Activated T-cell treated with anti-CD3 and anti-CD28 coated beads, Interleukin-2, amount 50 U/mL, for 4 hours (primary cell): ENCODE measurements at places on chromosomes 2 and 18. TPM values are rescaled to one million over a fixed set of nuclear protein-coding genes. Genes with fewer than 3 reads are reported as not detected.

GALR1 gene
- not detected for total RNA-seq

LRRTM1 gene
- total RNA-seq, result not detected

FARP2 gene
- total RNA-seq, result 29.5 TPM

UCN gene
- total RNA-seq, result 1.1 TPM

PFN4 gene
- total RNA-seq, result not detected

PRKAG3 gene
- not detected for total RNA-seq

PROKR1 gene
- not detected for total RNA-seq

DPP10 gene
- not detected for total RNA-seq

GALNT3 gene
- 2.0 TPM for total RNA-seq
